Cardiac fibroblast (primary cell): ENCODE measurements at places on chromosomes 5 and 9.
A peak's percentile ranks its signal among the peaks of the same experiment; 100 is the strongest.

GRCh38 chr9:137456061-137456863, 2.9 kb downstream of the NSMF start:
- peak; percentile 72 for DNase-seq

GRCh38 chr5:139133282-139133681, 64.9 kb downstream of the SIL1 start:
- no peak for DNase-seq

GRCh38 chr9:132094314-132094791, 14.7 kb upstream of the MED27 start:
- DNase-seq = peak; percentile 73

GRCh38 chr5:94983861-94984535, 300.9 kb downstream of the MCTP1 start:
- DNase-seq = peak; percentile 61

GRCh38 chr9:21872696-21873095, 70.3 kb downstream of the MTAP start:
- DNase-seq = no peak

DNA sequence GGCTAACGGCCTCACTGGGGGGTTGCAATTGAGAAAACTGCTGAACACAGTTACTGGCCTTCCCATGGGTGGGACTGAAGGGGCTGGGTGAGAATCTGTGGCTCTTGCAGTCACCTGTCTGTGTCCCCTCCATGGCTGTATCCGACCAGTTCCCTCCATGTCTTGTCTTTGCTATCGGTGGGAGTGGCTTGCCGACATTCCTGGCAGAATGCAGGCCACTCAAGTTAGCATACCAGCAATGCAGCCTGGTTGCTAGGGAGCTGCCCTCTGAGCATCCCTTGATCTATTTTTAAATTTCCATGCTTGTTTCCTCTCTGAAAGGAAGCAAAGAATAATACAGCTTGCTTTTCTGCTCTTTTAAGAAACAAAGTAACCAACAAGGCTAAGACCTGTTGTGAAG, 1509.7 kb upstream of the WWC1 start:
- peak; percentile 29 for DNase-seq

- DNase-seq = peak; percentile 46
Observed at GRCh38 chr5:139566611-139567010, 5.5 kb downstream of the UBE2D2 start.

GRCh38 chr5:84602371-84602771, 217.7 kb upstream of the EDIL3 start:
- peak; percentile 20 for DNase-seq

GRCh38 chr9:91208419-91208745, 153.3 kb downstream of the AUH start:
- DNase-seq = no peak

GRCh38 chr5:168950241-168950951, 350.5 kb downstream of the SLIT3 start:
- no peak for DNase-seq

DNA sequence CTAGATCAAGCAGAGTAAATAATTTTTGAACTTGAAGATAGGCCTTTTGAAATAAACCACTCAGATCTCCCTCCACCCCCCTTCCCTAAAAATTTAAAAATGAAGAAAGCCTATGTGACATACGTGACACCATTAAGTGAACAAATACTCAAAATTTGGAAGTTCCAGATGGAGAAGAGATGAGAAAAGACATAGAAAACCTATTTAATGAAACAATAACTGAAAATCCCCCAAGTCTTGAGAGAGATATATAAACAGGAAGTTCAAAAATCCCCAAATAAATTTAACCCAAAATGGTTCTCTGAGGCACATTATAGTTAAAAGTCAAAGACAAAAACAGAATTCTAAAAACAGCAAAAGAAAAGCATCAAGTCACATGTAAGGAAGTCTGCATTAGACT, 428.6 kb downstream of the PSAT1 start:
- DNase-seq = no peak

DNA sequence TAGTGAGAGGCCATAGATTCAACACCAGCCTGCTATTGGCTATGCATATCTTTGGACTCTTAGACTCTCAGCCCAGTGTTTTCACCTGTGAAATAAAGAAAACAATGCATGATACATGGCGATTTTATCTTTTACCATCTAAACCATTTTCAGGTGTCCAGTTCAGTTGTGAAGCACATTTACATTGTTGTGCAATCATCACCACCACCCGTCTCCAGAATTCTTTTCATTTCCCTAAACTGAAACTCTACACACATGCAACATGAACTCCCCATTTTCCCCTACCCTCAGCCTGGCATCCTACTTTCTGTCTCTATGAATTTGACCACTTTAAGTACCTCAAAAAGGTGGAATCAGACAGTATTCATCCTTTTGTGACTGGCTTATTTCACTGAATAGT, 420.6 kb downstream of the MED10 start:
- no peak for DNase-seq

DNA sequence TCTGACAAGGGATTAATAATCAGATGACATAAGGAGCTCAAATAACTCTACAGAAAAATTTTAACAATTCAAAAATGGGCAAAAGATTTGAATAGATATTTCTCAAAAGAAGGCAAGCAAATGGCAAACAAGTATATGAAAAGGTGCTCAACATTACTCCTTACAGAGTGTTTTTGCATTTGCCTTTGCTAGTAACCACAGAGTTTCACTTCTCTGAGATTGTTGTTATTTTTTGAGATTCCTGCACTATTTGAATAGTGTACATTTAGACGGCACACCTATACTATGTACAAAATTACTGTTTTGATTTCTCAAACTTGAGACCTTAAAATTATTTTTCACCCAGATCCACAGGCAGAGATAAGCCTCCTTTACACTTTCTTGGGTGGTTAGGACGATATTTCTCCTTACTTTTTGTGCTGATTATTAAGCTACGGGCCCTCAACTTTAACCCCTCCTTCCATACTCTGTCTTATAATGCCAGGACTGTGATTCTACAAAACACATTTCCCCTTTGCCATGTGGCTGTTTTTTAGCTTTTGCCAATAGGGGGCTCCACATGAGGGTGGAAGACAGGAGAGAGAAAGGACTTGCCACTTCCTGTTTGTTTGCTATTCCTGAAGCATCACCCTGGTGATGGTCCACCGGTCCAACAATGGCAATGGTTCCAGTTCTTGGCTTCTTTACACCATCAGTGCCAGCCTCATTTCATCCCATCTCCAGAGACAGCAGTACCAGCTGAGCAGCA, 65.0 kb upstream of the DAP start:
- no peak for DNase-seq

DNA sequence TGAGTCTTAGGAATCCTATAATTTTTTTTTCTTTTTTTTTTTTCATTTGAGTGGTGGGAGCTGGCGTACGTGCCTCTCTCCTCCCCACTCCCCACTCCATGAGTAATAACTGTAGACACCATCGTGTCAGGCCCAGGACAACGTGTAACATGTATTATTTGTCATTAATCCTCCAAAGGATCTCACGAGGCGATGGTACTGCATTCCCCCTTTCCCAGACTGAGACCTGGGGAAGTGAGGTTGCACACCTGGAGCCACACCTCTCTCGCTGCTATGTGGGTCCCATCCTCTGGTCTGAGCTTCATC, 6.1 kb upstream of the IER5L start:
- no peak for DNase-seq

DNA sequence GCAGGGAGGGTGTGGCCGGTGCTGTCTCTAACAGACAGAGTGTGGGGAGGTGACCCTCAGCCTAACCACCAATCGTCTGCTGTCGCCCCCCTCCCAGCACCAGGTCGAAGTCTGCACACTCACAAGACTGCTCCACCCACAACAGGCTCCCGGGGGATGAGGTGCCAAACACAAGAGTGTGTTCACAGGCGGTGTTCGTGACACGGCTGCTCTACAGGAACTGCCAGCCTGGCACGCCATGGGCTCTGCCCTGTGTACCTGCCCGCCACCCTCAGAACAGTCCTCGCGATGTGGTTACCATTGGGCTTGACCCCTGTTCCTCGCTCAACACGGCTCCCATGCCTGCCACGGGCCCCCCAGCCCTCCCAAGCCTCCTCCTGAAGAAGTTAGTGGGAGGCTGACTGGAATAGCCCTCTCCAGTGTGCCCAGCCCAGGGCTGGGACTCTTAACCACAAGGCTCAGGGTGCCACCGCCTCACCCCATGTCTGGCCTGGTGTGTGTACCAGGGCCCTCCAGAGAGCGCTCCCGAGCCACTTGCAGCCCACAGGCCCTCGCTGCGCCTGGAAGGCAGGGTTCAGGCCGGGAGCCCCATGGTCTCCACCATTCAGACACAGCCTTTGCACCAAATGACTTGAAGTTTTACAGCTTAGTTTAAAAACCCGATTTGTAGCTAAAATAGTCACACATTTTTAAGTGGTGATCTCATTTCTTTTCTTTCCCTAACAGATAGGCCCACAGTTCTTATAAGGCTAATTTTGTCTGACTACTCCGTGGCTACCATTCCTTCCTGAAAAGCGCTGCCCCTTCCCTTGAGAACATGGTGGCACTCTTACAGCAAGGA, 102.5 kb downstream of the CAMSAP1 start:
- no peak for DNase-seq

- DNase-seq = no peak
Observed at GRCh38 chr9:19901586-19901985, 112.7 kb upstream of the SLC24A2 start.

- DNase-seq = no peak
Observed at GRCh38 chr5:31135542-31135941, 57.9 kb upstream of the CDH6 start.

DNA sequence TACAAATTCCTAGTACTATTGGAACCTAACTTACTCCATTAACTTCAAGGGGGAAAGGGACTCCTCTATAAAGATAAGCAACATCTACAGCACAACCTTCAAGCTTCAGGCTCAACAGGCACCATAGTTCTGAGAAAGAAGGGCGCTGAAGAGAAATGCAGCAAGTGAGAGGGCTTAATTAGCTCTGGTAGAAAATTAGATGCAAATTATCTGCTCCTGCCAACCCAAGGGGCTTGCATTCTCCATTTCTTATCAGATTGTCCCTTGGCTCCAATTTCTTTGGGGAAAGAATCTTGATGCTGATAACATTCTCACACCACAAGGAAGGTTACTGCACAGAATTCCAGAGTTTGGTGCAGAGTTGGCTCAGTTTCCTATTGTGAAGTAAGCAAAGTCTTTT, 214.6 kb downstream of the GABRG2 start:
- DNase-seq = no peak

DNA sequence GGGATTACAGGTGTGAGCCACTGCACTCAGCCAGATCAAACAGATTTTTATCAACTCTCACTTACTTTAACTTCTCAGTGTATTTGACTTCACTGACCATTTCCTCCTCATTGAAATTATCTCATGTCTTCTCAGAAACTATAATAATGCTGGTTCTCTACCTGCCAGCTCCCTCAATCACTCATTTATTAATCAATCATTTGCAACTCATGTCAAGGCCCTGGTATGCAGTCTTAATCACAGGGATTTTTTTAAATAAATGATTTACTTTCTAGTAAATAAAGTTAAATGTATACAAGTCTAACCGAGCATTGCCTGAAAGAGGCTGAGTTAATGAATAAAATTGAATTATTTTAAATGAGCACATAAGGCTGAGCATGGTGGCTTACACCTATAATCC, 63.3 kb downstream of the PLPP1 start:
- DNase-seq = no peak
